ENCODE measurements at places on chromosomes 3 and 15.

- DNase-seq: no peak
Observed at GRCh38 chr3:18864933-18865731, 283.2 kb upstream of the KCNH8 start.

- peak; percentile 13 for DNase-seq
Observed at GRCh38 chr3:50559702-50560101, 7.8 kb downstream of the C3orf18 start.

- no peak for DNase-seq
Observed at GRCh38 chr3:87227835-87228144, 681 bp downstream of the CHMP2B start.

DNA sequence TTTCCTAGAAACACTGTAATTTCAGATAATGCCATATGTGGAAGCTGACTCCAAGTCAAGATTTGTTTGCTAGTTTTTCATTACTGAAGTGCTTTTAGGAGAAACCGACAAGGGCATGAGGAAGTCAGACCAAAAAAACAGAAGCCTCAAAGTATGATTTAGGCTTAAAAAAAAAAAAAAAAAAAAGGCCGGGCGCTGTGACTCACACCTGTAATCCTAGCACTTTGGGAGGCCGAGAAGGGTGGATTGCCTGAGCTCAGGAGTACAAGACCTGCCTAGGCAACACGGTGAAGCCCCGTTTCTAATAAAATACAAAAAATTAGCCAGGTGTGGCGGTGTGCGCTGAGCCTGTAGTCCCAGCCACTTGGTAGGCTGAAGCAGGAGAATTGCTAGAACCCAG lies 11.6 kb downstream of the RPL15 start:
- no peak for DNase-seq

GRCh38 chr15:83207660-83208366 lies at the start of gene HDGFL3:
Gene HDGFL3, minus strand, starts transcription at chr15:83207823. Its CDS starts 409 bp downstream, at chr15:83207414.
- peak; percentile 33 for DNase-seq

- DNase-seq: peak; percentile 76
Observed at GRCh38 chr15:70494517-70494851, 268.9 kb downstream of the UACA start.

GRCh38 chr15:65851981-65852380 lies 17.3 kb upstream of the RAB11A start:
- DNase-seq: no peak

DNA sequence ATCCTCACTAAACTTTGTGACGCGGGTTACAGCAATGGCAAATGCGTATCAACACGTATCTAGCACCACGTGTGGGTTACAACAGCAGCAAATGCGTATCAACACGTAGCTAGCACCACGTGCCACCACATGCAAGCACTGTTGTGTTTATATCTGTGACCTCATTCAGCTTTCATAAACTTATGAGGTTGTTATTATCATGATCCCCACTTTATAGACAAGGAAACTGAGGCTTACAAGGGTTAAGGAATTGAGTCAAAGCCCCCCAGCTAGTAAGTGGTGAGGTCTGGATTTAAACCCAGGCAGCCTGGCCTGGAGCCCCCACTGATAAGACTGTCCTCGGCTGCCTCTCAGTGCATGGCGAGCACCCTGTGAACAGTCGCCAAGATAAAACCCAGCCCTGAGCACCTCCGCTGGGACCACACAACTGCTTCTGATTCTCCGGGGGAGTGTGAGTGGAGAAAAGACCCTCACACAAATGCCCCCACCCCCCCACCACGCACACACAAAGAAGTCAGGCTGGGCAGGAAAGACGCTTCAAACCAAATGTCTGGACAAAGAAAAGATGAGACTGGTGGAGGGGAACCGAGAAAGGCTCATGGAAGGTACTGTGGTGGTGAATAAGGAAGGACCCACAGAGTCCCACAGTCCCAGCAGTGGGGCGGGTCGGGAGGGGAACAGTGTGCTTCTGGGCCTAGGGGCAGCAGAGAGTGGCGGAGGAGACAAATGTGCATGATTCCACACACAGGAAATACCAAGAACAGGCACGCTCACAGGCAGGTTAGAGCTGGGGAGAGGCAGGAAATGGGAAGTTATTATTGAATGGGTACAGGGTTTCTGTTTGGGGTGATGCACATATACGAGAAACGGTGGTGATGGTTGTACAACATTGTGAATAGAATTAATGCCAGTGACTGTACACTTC lies 173.4 kb downstream of the XXYLT1 start:
- no peak for DNase-seq

GRCh38 chr3:147521646-147522045 lies 112.5 kb downstream of the ZIC1 start:
- DNase-seq: no peak

DNA sequence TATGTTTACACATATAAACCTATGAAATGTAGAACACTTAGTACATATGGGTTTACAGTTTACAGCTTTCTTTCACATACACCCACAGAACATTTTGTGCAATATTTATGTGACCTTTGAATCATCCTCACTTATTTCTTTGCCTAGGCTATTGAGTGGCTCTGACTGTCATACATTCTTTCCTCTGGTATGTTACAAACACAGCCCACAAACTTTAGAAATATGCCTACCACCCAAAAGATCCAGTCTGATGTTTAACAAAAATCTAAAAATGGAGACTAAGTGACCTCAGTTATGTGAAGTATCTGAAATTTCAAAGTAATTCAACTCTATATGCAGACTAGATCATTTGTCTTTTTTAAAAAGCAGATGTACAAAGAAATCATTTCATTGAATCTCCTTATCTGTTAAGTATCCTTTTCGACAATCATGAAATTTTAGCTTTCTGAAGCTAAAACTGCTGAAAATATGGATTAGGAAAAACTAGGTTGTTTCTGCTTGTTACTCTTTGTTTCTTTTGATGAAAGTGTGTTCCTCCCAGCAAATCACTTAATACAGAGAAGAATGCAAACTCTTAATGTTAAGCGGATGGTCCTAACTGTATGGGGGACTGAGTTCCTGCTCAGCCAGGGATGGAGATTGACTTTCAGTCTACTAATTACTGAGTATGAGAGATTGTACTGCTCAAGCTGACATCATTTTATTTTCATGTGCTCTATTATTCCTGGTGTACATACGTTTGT lies 27.7 kb downstream of the CCDC54 start:
- peak; percentile 20 for DNase-seq

GRCh38 chr3:39196671-39197356 lies 4.4 kb upstream of the XIRP1 start:
- DNase-seq: no peak

DNA sequence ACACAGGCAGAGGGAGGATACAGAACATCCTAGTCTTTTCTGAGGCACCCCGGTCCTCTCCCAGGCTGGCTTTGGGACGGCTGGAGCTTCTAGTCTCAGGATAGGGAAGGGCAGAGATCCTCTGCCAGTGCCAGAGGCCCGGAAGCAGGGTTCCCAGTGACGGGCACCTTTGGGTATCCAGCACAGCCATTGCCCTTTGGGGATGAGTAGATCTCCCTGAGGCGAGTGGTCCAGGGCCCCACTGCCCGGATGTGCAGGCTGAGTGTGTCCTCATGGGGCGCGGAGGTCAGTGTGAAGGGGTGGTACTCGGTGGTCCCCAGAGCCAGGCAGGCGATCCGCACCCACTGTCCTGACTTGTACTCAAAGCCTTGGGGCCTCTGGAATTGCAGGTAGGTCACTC lies 18.3 kb downstream of the DUOX2 start:
- DNase-seq: no peak

DNA sequence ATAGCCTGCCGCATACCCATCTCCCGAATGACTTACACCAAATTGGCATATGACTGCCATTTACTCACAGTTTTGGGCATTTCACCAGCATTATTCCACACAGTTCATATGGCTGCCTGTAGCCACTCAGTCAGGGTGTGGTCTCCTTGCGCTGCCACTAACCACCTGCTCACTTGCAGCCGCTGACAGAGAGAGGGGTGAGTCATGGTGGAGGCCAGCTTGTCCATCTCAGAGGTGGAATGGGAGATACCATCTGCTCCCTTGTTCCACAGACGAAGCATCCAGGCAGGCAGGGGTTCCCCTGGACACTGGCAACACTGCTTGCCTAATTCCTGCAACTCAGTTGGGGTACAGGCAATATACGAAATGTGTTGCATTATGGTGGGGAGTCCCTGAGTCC lies 15.6 kb downstream of the CCRL2 start:
- no peak for DNase-seq

DNA sequence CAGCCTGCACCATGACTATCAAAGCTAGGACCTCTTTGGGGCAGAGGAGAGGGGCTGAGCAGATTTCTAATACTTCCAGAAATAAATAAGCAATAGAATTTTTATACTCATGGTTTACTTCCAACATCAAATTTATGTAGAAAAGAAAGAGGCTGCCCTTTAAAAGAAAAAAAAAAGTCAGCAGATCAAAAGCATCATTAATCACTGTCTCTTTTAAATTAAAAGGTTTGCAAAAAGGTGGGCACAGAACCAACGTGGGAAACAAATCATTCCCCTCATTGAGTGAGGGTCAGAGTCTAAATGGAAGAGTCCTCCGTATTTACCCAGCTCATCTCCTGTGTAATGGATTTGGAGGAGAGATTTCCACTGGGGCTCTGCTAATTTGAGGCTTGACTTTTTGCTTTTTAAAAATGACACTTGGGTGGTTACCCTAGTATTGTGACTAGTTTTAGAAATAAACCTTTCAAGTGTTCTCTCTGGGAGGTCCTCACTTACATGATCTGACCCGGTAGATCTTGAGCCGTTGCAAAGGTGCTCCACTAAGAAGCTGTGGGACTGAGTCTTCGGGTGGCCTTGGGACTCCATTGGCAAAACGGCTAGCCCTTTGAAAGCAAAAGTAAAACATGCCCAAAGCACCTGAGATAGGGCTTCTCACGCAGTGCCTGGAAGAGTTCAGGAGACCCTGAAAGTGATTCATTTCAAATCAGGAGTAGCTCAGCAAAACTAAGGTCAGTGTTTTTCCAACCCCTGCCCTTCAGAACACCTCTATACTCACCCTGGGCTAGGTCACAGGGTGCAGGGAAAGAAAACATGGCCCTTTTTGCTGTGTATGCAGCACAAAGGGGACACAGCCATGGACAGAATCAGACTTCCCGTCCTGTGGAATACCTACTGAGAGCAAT lies 320.9 kb downstream of the FOXP1 start:
- DNase-seq: no peak

GRCh38 chr3:30612437-30613132 lies 6.2 kb downstream of the TGFBR2 start:
- DNase-seq: no peak

DNA sequence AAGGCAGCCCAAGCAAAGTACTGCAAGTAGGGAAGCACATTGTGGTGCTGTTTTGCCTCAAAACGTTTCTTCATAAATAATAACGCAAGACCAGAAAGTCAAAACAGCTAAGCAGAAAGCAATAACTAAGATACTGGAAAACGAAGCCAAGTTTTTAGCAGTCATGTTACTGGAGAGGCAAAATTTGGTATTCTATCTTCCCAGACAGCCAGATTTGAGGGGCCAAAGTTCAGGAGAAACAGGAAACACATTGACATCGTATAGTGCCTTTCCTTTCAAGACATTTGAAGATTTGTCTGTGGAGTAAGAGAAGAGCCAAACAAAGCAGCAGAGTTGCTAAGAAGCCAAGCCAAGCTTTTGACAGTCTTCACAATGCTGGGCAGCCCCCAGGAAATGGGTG lies 843.6 kb upstream of the NECTIN3 start:
- no peak for DNase-seq

GRCh38 chr3:98553753-98554152 lies 22.0 kb downstream of the GPR15 start:
- no peak for DNase-seq

GRCh38 chr3:41075975-41076374 lies 123.3 kb upstream of the CTNNB1 start:
- peak; percentile 11 for DNase-seq

DNA sequence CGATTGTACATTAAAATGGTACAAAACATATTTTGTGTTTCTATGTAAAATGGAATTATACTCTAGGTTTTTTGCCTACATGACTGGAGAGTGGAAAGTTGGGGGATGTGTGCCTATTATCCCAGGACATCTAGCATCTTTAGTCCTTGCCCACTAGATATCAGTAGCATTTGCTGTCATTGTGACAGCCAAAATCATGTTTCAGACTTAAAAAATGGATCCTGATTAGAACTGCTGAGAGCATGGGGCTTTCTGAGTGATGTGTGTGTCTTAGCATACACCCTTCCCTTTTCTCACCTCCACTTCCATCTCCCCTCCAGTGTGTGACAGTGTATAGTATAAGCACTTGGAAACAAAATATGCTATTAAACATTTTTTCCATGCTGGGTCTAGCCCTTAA lies 13.3 kb downstream of the ARMC8 start:
- no peak for DNase-seq

GRCh38 chr3:81419228-81419627 lies 342.2 kb downstream of the GBE1 start:
- DNase-seq: peak; percentile 16

- no peak for DNase-seq
Observed at GRCh38 chr15:56207092-56207491, 36.6 kb downstream of the RFX7 start.

- DNase-seq: peak; percentile 34
Observed at GRCh38 chr15:67148196-67148701, 82.8 kb downstream of the SMAD3 start.

- DNase-seq: no peak
Observed at GRCh38 chr15:83714939-83715628, 61.2 kb downstream of the ADAMTSL3 start.

DNA sequence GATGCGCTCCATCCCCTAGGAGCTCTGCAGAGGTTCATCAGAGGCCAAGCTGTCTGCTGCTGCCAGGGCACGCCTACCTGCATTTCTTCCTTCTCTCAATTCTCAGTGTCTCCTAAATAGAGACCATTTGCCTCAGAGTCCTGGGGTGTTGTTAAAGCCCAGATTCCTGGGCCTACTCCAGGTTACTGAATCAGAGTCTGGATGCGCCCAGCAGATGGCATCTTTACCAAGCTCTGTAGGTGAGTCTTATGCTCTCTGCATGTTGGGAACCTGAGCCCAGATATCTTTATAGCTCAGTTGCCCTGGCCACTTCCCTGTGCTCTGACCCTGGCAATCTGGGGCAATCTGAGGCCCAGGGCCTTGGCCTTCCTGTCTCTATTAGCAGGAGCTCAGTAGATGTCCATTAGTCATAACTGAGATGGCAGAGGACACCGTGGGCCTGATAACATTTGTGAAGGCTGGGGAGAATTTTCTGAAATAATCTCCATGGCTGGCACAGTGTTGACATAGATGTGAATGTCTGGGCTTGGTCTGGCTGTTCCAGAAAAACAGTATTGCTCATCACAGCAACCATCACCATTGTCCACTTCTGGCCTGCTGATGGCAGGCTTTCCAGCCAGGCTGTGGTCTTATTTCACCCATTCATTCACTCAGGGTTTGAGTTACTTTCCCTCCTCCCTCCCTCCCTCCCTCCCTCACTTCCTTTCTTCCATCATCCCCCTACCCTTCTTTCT lies 13.3 kb upstream of the RBP1 start:
- DNase-seq: no peak

- peak; percentile 20 for DNase-seq
Observed at GRCh38 chr15:27017168-27017809, 46.3 kb downstream of the GABRG3 start.

DNA sequence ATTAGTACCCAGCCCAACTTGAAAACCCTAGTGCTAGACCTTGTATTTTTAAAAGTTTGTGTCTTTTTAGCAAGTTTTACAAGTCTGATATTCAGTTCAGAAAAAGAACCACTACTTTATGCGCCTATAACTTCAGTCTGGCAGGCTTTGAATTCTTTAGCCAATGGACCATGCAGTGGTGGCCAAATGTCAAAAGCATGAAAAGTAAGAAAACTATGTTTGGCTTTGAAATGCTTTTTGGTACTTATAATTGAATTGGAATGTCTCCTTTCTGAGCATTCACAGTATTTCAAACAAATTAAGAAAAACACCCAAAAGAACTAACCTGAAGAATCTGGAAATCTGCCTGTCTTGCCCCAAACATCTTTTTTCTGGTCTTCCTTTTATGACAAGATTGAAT lies 12.8 kb downstream of the WDR48 start:
- peak; percentile 78 for DNase-seq

- no peak for DNase-seq
Observed at GRCh38 chr3:123337948-123338619, 110.8 kb downstream of the ADCY5 start.

Data from kidney glomerular epithelial cell (primary cell).